ENCODE measurements at places on chromosomes 5 and 9. TPM values are rescaled to one million over a fixed set of nuclear protein-coding genes. Genes with fewer than 3 reads are reported as not detected.

- no peak overlapping the region for H3K4me3 ChIP-seq
- no peaks in the 10 kb centered on the region for H3K27me3 ChIP-seq
- no peak for DNase-seq
- H3K27ac ChIP-seq: no peak overlapping the region
- H3K4me1 ChIP-seq: no peaks in the 10 kb centered on the region
Measured at GRCh38 chr5:39780347-39780746, 355.6 kb upstream of the DAB2 start.

GRCh38 chr5:56670916-56671315 lies 144.4 kb upstream of the MAP3K1 start:
- no peaks in the 10 kb centered on the region for H3K4me1 ChIP-seq
- H3K27me3 ChIP-seq: no peaks in the 10 kb centered on the region
- no peak for DNase-seq
- no peaks in the 10 kb centered on the region for H3K36me3 ChIP-seq

DNA sequence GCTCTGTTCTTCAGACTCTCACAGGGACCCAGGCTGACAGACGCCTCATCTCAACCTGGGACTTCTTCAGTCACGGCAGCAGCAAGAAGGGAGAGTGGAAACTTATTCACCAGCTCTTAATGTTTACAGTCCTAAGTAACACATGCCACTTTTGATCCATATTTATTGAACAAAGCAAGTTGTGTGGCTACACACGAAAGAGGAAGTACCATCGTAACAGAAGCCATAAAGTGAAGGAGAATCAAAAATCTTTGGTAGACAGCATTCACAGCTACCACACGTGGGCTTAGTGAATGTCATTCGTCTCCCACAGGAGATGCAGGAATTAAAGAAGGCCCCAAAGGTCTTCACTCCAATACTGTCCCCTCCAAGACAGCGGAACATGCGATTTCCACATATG lies 582.6 kb downstream of the CETN3 start:
- no peaks in the 10 kb centered on the region for H3K27me3 ChIP-seq
- no peak overlapping the region for H3K4me3 ChIP-seq

DNA sequence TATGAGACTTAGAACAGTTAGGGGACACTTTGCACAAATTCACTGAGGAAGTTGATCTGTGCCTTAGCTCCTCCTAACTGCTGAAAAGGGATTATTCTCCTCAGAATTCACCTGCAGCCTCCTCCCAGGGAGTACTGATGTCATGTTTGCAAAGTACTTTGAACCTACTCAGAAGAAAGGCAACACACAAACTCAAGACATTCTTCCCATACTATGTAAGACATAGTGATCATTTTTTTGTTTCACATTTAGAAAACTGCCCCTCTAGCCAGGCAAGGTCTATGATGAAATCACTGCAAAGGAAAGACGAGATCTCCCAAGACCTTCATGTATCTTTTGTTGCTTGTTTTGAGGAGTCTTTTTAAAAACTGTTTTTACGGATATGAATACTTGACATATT lies 10.6 kb upstream of the VLDLR start:
- no peak overlapping the region for H3K4me3 ChIP-seq
- H3K4me1 ChIP-seq: no peaks in the 10 kb centered on the region
- no peak overlapping the region for H3K27ac ChIP-seq
- DNase-seq: no peak

DNA sequence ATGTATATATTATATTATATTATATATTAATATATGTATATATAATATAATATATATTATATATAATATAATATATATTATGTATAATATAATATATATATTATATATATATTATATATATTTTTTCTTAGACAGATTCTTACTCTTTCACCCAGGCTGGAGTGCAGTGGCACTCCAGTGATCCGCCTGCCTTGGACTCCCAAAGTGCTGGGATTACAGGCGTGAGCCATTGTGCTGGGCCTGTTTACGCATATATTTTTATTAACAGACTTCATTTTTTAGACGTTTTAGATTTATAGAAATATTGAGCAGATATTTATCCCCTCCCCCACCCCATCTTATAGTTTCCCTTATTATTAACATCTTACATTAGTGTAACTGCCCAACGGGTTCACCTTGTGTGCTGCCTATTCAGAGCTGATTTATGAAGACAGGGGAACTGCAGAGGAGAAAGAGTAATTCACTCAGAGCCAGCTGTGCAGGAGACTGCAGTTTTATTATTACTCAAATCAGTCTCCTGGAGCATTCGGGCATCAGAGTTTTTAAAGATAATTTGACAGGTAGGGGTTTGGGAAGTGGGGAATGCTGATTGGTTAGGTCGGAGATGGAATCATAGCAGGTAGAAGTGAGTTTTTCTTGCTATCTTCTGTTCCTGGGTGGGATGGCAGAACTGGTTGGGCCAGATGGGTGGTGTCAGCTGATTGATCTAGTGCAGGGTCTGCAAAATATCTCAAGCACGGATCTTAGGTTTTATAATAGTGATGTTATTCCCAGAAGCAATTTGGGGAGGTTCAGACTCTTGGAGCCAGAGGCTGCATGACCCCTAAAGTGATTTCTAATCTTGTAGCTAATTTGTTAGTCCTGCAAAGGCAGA lies 93.4 kb downstream of the UNC13B start:
- peaks cover 8% of the 10 kb centered on the region for H3K4me1 ChIP-seq
- no peaks in the 10 kb centered on the region for H3K36me3 ChIP-seq
- DNase-seq: no peak

DNA sequence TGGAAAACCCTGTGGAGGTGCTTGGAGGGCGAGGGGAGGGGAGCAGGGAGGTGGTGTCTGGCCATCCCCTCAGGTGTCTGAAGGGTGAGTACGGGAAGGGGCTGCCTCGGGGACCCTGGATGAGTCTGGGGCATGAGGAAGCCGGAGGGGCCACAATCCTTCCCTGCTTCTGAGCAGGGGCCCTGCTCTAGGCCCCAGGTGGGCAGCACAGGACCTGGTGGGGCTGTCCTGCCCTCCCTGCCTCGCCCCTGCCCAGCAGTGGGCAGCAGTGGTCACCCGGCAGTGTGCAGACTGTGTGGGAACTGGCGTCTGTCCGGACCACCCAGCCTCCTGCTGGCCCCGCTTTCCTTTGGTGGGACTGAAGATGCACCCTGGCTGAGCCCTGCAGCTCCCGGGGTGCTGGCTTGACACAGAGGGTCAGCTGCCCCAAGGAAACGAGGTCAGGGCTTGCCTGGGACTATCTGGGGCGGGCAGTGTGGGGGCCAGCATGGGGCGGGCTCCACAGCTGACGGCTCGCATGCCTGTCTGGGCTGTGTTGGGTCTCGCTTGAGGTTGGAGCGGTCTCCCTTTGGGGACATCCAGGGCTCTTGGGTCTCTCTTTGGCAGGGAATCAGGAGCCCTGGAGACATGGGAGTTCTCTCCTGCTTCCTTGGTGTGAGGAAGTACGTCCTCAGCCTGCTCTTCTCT lies 26.1 kb downstream of the RXRA start:
- DNase-seq: no peak
- H3K36me3 ChIP-seq: no peaks in the 10 kb centered on the region
- H3K4me3 ChIP-seq: no peak overlapping the region
- H3K27me3 ChIP-seq: no peaks in the 10 kb centered on the region
- no peaks in the 10 kb centered on the region for H3K4me1 ChIP-seq

DNA sequence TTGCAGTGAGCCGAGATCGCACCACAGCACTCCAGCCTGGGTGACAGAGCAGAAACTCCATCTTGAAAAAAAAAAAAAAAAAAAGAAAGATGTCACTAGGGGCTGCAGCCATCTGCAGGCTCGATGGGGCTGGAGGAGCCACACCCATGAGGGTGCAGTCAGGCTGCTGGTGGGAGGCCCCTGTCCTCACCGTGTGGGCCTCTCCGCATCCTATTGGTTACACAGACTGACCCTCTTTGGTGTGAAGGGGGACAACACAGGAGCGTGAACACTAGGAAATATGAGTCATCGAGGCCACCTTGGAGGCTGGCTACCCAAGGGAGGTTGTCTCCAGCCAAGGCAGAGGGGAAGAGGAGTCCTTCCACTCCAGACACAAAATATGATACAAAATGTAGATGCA lies 14.0 kb upstream of the FAM193B start:
- no peaks in the 10 kb centered on the region for H3K4me1 ChIP-seq
- DNase-seq: no peak
- no peak overlapping the region for H3K4me3 ChIP-seq
- no peaks in the 10 kb centered on the region for H3K36me3 ChIP-seq
- no peak overlapping the region for H3K27ac ChIP-seq

GRCh38 chr5:177358370-177358819 lies 671 bp downstream of the RGS14 start:
- DNase-seq: no peak
- H3K27ac ChIP-seq: no peak overlapping the region
- H3K27me3 ChIP-seq: no peaks in the 10 kb centered on the region
- H3K4me3 ChIP-seq: no peak overlapping the region
- no peaks in the 10 kb centered on the region for H3K4me1 ChIP-seq
- no peaks in the 10 kb centered on the region for H3K36me3 ChIP-seq

- no peak overlapping the region for H3K4me3 ChIP-seq
- H3K27me3 ChIP-seq: no peaks in the 10 kb centered on the region
- H3K27ac ChIP-seq: no peak overlapping the region
- no peaks in the 10 kb centered on the region for H3K4me1 ChIP-seq
- no peaks in the 10 kb centered on the region for H3K36me3 ChIP-seq
Measured at GRCh38 chr5:64921386-64921785, 152.7 kb downstream of the CWC27 start.

The SPINK4 gene
- not detected for total RNA-seq

The ADAMTS12 gene
- 2.0 TPM for total RNA-seq

The PSD2 gene
- total RNA-seq: 0.13 TPM
